CD8-positive, alpha-beta T cell (primary cell): ENCODE measurements at places on chromosomes 1 and 21. TPM values are rescaled to one million over a fixed set of nuclear protein-coding genes. Genes with fewer than 3 reads are reported as not detected.

The PEX14 gene
- 14.2 TPM for total RNA-seq

The PRAMEF12 gene
- not detected for total RNA-seq

The PTAFR gene
- total RNA-seq: 0.08 TPM

The CFAP141 gene
- total RNA-seq: not detected

The OR6N1 gene
- not detected for total RNA-seq

The SLAMF1 gene
- 12.8 TPM for total RNA-seq

The LORICRIN gene
- not detected for total RNA-seq

The TSHB gene
- not detected for total RNA-seq

The NBPF14 gene
- total RNA-seq: 12.4 TPM

The TCP10L gene
- not detected for total RNA-seq

The ADAMTS4 gene
- total RNA-seq: 0.22 TPM

The LCE2A gene
- total RNA-seq: not detected

The NBPF6 gene
- total RNA-seq: not detected

The FMOD gene
- not detected for total RNA-seq

The EDEM3 gene
- total RNA-seq: 14.8 TPM

The IGSF21 gene
- not detected for total RNA-seq

The DRAXIN gene
- total RNA-seq: 0.08 TPM

The CD84 gene
- 28.3 TPM for total RNA-seq

The CEPT1 gene
- 21.5 TPM for total RNA-seq

The NOTCH2 gene
- 28.8 TPM for total RNA-seq

The SHISAL2A gene
- total RNA-seq: 20.9 TPM

The MIXL1 gene
- total RNA-seq: not detected

The PDPN gene
- not detected for total RNA-seq

The C4BPB gene
- 1.8 TPM for total RNA-seq

The SNX7 gene
- total RNA-seq: not detected

The ACTA1 gene
- total RNA-seq: not detected

The ZC3H11A gene
- 77.2 TPM for total RNA-seq

The ZBED6 gene
- 25.0 TPM for total RNA-seq

The NBPF4 gene
- total RNA-seq: not detected

The TMPRSS15 gene
- not detected for total RNA-seq

The SPRR2B gene
- not detected for total RNA-seq

The GRHL3 gene
- total RNA-seq: not detected

The RBM34 gene
- total RNA-seq: 267 TPM

The LYPD8 gene
- total RNA-seq: not detected

The CCDC24 gene
- 0.33 TPM for total RNA-seq

The KRTAP19-7 gene
- not detected for total RNA-seq

The ITLN2 gene
- total RNA-seq: not detected

The LINGO4 gene
- 0.22 TPM for total RNA-seq

The IGFN1 gene
- total RNA-seq: not detected

The SLC44A5 gene
- total RNA-seq: 0.76 TPM

The CNIH3 gene
- 1.3 TPM for total RNA-seq

The LCE3D gene
- total RNA-seq: not detected

The PLEKHA6 gene
- total RNA-seq: 0.14 TPM

The AMY1C gene
- total RNA-seq: not detected

The FCRLA gene
- total RNA-seq: not detected
